ENCODE measurements at places on chromosomes 6 and 20. TPM values are rescaled to one million over a fixed set of nuclear protein-coding genes. Genes with fewer than 3 reads are reported as not detected.

UBE2C gene
- 207 TPM for total RNA-seq

OR2H1 gene
- not detected for total RNA-seq

FAM83D gene
- 57.3 TPM for total RNA-seq

ULBP3 gene
- total RNA-seq, result 4.2 TPM

DNA sequence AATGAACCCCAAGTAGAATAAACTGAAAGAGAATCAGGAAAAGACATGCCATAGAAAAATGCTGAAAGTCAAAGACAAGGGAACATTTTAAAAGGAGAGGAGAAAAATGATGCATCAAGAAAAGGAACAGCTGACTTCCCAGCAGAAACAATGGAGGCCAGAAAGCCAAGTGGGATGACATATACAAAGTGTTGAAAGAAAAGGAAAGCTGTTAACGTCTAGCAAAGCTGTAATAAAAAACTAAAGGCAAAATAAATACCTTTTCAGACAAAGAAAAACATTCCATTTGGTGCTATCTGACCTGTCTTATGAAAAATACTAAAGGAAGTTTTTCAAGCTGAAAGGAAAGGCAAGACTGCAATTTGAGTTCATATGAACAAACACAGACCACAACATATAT is 34.1 kb upstream of the PDE10A start:
- no peak for DNase-seq

Measured in PC-9 (cell line).